ENCODE measurements at places on chromosomes 12 and 14.

- DNase-seq, result no peak
These were observed 103.7 kb downstream of the BCL11B start for GRCh38 chr14:99168330-99168729.

GRCh38 chr12:57234571-57235016, 5.1 kb downstream of the SHMT2 start:
- no peak for DNase-seq

- no peak for DNase-seq
These were observed 80.7 kb downstream of the PRMT8 start for GRCh38 chr12:3571724-3572123.

DNA sequence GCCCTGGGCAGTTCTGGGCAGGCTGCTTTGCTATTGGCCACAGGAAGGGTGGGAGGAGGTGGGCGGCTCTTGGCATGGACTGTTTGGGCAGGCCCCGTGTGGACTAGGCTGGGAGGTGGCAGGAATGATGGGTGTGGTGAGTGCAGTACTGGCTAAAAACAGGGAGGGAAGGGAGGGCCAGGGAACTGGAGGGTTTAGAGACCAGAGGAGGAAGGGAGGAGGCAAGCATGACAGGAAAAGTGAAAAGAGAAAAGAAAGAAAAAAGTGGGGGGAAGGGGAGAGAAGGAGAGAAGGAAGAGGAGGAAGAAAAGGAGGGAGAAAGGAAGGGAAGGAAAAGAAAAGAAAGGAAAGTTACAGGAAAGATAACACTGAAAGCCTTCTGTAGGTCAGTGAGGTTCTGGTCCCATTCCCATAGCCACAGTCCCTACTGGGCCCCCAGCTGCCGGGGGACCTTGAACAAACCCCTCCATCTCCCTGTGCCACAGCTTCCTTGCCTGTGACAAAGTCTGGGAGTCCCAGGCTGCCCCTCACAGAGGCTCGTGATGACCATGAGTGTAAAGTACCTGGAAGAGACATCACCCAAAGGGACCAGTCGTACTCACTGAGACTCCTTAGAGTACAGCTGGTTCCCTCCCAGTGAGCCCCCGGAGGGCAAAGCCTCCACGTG, 1.1 kb upstream of the C14orf132 start:
- no peak for DNase-seq

DNA sequence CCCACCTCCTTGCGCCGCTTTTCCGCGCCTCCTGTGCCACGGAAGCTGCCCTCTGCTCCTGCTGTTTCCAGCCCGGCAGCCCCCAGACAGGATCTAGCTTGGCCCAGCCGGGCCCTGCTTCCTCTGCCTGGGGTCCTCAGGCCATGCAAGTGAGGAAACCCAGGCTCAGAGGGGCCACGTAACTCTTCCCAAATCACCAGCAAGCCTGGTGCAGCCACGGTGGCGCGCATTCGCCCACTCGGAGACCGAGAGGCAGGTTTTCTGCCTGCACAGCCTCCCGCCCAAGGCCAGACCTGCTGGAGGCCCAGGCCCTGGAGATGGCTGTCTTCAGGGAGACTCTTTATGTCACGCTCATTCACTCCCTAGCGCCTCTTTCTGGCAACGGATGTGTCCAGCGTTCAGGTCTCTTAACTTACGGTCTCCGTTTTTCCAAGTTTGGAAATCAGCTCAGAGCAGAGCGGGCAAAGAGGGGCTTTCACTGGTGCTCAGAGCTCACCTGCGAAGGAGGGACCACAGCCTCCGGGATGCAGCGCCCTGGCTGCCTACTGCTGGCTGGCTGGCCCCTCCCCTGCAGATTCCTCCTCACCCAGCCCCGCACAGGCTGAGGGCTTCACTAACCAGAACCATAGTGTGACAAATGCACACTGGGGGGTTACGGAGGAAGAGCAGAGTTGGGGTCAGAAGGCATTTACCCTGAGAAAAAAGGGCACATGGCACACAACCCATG, 20.6 kb upstream of the CEP170B start:
- peak; percentile 61 for DNase-seq

GRCh38 chr12:93862424-93862823, 185.2 kb downstream of the CRADD start:
- no peak for DNase-seq

DNA sequence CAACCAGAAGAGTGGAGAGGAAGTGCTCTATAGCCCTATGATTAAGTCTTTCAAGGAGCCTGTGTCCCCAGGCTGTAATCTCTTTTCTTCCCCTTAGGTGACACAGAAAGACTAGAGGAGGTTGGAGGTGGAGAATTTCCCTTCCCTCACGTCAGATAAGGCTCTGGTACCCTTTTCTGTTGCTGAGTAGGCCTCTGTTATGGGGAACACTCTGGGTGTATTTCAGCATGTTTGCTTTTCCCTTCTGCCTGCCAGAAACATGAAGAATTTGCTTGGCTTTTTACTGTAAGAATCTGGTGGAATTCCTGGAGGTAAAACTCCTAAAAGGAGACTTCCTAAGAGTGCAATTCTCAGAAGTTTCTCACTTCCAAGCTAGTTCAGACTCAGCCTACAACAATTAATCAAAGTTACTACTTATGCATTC, 58.3 kb downstream of the SIX1 start:
- no peak for DNase-seq

- DNase-seq, result no peak
These were observed 279.7 kb downstream of the ZFP36L1 start for GRCh38 chr14:68513137-68513536.

DNA sequence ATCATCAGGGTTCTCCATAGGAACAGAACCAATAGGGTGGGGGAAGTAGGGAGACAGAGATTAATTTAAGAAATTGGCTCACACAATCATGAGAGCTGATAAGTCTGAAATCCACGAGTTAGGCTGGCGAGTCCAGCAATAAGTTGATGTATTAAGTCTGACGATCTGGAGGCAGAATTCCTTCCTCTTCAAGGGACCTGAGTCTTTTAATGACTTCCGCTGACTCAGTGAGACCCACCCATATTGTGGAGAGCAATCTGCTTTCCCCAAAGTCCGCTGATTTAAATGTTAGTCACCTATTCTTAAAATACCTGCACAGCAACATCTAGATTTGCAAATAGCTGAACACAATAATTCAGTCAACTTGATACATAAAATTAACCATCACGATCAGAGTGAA, 97.8 kb downstream of the SPTSSA start:
- DNase-seq, result no peak

GRCh38 chr12:30939234-30939633, 12.7 kb downstream of the TSPAN11 start:
- no peak for DNase-seq

- no peak for DNase-seq
These were observed 42.2 kb upstream of the ATP23 start for GRCh38 chr12:57899010-57899662.

Measured in cerebellar cortex (tissue), 1 donor.